Left renal cortex interstitium (tissue), 4 donors: ENCODE measurements at places on chromosomes 3 and 15. TPM values are rescaled to one million over a fixed set of nuclear protein-coding genes. Genes with fewer than 3 reads are reported as not detected.

The FBXO40 gene
- polyA plus RNA-seq: 0.03 TPM

The TMEM40 gene
- 1.2 TPM for polyA plus RNA-seq

The VGLL3 gene
- polyA plus RNA-seq: 5.5 TPM

The UBAP1L gene
- 8.9 TPM for polyA plus RNA-seq

The THAP10 gene
- polyA plus RNA-seq: 9.4 TPM

The CCDC174 gene
- 27.2 TPM for polyA plus RNA-seq
